ENCODE measurements at places on chromosomes 12 and 14.

- no peak for DNase-seq
These were observed 112.0 kb downstream of the SLC5A8 start for GRCh38 chr12:101097829-101098580.

- DNase-seq: no peak
These were observed 12.8 kb downstream of the MYL2 start for GRCh38 chr12:110907583-110907982.

- DNase-seq: no peak
These were observed 146.5 kb downstream of the MON2 start for GRCh38 chr12:62613081-62613480.

DNA sequence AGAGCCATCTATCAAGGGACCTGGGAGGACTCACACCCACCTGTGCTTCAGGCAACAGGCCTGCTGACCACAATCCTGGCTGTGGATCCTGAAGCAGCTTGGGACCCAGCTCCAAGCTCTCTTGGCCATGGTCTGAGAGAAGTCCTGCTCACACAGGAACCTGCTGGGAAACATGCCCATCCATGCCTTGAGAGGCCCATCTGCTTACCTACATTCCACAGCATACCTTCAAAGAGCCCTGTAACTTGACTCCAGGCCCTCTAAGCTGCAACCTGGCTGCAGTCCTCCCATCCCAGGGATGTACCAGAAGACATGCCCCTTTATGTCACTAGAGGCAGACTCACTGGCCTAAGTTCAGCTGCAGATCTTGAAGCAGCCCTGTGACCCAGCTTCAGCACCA is 61.7 kb upstream of the AMIGO2 start:
- DNase-seq: no peak

DNA sequence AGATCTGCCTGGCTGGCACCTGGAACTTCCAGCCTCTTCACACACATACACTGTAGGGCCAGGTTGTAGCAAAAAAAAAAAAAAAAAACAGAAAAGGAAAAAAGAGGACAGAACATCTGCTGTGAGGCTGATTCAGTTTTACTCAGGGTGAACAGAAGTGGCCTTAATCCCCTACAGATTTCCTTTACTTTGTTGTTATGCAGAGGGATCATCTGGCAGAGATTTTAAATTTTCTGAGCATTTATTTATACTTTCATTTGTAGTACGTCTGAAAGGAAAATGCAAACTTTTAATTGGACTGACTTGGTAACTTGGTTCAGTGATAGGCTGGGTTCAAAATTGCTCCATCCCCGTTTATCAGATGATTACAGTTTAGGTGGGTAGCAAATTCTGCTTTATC is 50.8 kb upstream of the PRICKLE1 start:
- DNase-seq: no peak

GRCh38 chr12:53058674-53059433 is 9.0 kb downstream of the TNS2 start:
- DNase-seq: no peak

DNA sequence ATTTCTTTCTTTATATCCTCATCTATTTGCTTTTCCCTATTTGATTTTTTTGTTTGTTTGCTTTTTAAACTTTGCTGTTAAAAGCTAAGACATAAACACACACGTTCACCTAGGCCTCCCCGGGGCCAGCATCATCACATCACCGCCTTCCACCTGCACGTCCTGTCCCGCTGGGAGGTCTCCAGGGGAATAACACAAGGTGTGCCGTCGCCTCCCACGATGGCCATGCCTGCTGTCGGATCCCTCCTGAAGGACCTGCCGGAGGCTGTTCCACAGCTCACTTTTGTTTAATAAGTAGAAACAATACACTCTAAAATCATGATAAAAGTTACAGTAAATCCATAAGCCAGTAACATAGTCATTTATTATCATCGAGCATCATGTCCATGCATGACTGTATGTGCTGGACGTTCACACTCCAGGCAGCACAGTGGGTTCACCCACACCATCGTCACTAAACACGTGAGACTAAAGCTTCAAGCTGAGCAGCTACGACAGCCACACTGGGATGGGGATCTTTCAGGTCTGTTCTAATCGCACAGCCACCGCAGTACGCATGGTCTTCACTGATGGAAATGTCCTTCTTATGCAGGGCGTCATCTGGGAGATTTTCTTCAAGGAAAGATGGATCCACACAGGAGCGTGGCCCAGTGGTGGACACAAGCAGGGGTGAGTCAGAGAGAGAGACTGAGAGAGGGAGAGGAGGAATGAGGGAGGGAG is 3.6 kb downstream of the RIMBP2 start:
- DNase-seq: no peak

- DNase-seq: no peak
These were observed 14.8 kb downstream of the GTF2H3 start for GRCh38 chr12:123648401-123648800.
